Ammon's horn (tissue), 1 donor: ENCODE measurements at places on chromosomes 1 and 21.
A peak's percentile ranks its signal among the peaks of the same experiment; 100 is the strongest.

DNA sequence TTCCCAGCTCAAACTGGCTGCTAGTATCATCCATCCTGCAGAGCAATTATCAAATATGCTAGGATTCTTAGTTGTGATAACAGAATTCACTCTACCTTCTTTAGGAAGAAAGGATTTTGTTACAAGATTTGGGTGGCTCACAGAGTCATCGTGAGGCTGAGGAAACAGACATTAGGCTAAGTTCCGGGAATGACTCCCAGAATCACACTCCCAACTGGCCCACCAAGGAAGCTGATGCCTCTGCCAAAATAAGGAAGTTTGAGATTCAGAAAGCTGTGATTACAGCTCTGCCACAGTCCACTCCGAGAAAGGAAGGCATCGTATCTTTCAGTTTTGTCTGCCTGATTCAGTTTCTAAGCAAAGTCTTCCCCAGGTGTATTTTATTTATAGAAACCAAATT, 50.6 kb upstream of the LYPLAL1 start:
- no peak for DNase-seq

GRCh38 chr1:34768856-34769255, 9.3 kb downstream of the GJB4 start:
- no peak for DNase-seq

GRCh38 chr1:105072446-105072845, 1322.7 kb downstream of the AMY1C start:
- no peak for DNase-seq

GRCh38 chr1:79082233-79082632, 75.7 kb upstream of the ADGRL4 start:
- no peak for DNase-seq

DNA sequence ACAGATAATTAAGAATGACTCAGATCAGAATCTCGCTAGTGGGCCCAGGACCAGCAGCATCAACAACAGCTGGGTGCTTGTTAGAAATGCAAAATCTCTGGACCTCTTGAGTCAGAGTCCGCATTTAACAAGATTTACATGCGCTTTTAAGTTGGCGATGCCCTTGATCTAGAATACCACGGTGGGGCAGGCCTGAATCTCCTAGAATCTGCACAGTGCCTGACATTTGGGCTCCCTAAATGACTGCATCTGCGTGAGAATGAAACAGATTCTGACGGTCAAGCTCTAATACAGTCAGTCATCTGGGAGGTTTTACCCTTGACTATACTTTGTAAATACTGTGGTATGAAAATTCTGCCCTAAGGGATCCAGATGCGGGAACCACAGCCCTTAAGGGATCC, 17.2 kb upstream of the RAB29 start:
- no peak for DNase-seq

DNA sequence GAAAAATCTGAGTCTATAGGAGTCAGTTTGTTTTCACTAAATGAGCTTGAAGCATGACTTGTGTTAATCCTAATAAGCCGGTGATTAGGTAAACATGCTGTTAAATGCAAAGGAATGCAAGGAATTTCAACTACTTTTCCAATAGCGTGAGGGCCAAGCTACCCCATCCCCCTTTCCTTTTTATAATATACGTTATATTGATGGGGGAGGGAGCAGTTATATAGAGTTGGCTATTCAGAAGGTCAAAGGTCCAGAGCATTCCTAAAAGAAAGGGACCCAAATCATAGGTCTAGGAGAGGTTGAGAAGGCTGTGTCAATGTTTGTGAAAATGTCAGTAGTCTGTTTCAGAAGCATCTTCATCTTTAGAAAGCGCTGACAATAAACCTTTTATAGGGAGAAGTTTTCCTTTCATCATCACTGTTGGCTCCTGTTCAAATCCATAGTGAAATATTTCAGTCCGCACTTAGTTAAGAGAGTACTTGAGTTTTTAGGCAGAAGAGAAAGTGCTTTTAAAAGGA, 3.8 kb downstream of the CCN1 start:
- no peak for DNase-seq

GRCh38 chr1:185961664-185962063, 227.5 kb downstream of the HMCN1 start:
- DNase-seq: no peak

- no peak for DNase-seq
Measured at GRCh38 chr1:220991506-220991905, 112.3 kb downstream of the HLX start.

GRCh38 chr1:181021811-181022434, 747 bp downstream of the STX6 start:
- peak; percentile 80 for DNase-seq

DNA sequence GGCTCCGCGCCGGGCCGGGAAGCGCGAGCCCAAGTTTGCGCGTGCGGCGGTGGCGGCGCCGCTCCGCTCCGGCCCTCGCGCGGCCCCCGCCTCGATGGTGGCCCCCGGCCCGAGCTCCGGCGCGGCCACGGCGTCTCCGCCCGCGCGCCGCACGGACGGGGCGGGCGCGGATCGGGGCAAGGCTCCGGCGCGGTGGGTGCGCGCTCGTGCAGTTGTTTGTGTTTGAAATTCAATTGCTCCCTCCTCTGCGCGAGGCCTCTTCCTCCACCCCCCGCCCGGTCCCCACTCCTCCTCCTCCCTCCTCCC, at the start of gene HDGF:
HDGF (minus strand) TSS at position 225 of the 306 bp plus-strand sequence. CDS start 246 bp downstream, outside the sequence.
- no peak for DNase-seq
